ENCODE measurements at places on chromosomes 2 and 18.

- DNase-seq, result no peak
Measured at GRCh38 chr18:62107881-62108280, 79.0 kb downstream of the PIGN start.

DNA sequence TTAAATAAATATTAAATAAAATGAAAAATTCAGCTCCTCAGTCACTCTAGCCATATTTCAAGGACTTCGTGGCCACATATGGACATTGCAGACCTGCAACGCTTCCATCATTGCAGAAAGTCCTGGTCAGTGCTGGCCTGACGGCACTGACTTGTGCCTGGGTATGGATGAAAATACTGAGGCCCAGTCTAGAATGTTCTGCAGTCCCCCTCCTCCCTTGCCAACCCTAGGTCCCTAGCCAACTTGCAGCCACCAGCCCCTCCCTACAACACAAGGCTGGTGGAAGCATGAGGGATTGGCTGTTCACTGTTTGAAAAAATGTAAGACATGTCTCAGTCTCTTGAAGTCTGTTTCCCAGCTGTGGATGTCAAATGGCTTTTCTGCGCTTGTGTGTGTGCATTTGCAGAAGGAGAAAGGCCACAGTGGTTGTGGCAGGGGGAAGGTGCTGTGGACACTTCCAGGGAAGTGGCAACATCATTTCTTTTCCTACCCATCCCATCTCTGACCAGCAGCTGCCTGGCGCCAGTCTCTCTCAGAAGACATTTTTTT is 9.9 kb downstream of the IGFBP5 start:
- DNase-seq, result no peak

DNA sequence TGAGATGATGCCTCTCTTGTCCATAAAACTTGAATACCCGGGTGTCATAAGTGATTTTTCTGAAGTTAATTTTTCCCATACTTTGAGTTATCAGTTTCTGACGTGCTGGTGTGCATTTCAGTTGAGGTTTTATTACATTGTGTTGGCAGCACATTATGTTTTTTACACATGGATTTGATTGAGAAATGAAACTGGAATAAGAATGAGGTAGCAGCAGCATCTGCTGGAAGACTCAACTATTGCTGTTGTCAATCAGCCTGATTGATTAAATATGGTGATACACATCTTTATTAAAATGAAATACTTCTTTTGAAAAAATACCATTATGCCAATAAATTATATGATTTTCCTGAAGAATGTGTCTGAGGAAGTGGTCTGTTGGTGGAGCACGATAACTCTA is 60.5 kb downstream of the INSIG2 start:
- DNase-seq, result no peak

DNA sequence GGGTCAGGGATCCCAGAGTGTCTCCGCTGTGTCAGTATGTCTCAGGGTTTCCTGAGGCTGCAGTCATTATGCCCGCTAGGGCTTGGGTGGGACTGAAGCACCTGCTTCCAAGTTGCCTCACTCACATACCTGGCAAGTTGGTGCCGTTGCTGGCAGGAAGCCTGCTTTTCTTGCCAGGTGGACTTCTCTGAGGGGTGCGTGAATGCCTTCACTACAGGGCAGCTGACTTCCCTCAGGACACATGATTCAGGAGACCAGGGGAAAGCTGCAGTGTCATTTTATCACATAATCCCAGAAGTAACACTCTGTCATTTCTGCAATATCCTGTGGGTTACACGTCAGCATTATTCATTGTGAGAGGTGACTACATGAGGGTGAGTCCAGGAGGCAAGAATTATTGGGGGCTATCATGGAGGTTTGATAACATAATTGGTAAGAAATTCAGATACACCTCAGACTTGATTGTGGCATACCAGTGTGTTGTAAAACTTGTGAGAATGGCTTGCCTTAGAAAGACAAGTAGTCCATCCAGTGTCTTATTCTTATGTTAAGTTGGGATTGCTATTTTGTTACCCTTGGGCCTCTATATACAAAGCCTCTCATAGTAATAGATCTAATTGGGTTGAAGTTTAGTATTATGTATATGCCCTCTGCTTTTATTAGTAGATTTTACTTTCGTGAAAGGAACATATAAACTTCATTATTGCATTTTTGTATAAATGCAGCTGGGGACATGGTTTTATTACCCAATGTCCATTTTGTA is 44.1 kb downstream of the NEDD4L start:
- DNase-seq, result peak; percentile 61

GRCh38 chr2:102049756-102050443 is 58.1 kb downstream of the IL1R2 start:
- DNase-seq, result no peak

- peak; percentile 72 for DNase-seq
Measured at GRCh38 chr18:58998401-58999203, 133.9 kb downstream of the ZNF532 start.

- no peak for DNase-seq
Measured at GRCh38 chr2:172229125-172229524, 126.4 kb upstream of the DLX2 start.

DNA sequence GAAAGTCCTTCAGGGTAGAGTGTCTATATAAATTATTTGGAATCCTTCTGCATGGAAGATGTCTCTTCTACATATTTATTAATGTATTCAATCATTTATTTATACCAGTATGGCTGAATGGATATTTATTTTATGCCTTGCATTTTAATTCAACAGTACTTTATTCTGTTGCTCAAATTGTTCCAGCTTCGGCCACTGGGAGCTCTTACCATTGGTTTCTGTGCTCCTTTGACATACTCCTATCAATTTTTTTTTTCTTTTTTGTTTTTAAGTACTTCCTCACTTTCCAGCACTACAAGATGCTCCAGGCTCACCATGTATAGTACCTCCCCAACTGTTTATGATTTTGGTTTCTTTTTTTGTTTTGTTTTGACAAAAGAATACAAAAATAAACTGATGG is 39.4 kb upstream of the WIPF1 start:
- DNase-seq, result no peak

- no peak for DNase-seq
Measured at GRCh38 chr2:241788572-241788971, 11.9 kb downstream of the GAL3ST2 start.

- peak; percentile 25 for DNase-seq
Measured at GRCh38 chr2:222939208-222939856, 78.5 kb downstream of the ACSL3 start.

- no peak for DNase-seq
Measured at GRCh38 chr2:150997702-150998440, 263.8 kb downstream of the RBM43 start.

DNA sequence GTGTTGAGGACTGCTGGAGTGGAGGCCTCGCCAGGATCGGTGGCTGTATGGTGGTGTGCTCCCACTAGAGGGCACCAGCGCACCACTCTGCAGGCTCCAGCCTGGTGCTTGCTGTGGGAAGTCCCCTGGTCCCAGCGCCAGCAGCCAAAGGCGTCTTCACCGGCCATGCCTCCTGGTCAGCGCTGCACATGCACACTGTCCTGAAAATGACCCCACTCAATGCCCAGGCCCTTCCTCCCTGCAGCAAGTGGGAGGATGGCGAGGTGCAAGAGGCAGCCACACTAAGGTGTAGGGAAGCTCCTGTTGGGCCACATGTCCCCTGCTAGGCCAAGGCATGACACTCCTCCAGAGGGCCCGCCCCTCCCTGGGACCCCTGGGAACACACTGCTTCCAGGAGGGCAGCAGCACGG is 136.5 kb downstream of the CTIF start:
- DNase-seq, result peak; percentile 92

GRCh38 chr18:63191413-63191812 is 128.2 kb downstream of the BCL2 start:
- no peak for DNase-seq

- peak; percentile 16 for DNase-seq
Measured at GRCh38 chr2:123532994-123533393, 492.1 kb upstream of the CNTNAP5 start.

DNA sequence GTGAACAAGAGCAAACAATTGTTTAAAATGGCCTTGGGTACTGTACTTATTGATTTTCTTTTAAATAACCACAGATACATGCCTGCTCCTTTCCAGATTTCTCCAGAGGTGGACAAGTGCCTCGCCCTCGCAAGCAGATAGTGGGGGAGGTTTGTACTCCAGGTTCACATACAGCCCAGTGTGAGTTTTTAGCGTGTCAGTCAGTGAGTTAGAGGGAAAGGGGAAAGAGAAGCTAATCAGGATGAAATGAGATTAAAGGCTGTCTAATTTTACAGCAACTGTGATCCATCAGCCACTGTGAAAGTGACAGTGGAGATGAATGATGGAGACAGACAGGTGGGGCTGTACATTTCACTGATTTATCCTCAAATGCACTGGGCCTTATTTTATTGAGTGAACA is 74.7 kb downstream of the KLHL14 start:
- no peak for DNase-seq

DNA sequence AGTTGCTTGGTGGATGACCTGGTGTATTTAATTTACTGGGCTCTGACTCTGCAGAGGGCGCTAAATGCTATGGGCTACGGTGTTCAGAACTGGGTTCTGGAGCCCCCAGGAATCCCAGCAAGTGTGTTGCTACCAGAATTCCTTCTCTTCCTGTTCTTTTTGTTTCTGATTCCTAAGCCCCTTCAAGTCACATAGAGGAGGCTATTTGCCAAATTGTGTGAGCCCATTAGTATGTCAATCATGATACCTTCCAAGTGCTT is 358.2 kb upstream of the SPRED2 start:
- no peak for DNase-seq

DNA sequence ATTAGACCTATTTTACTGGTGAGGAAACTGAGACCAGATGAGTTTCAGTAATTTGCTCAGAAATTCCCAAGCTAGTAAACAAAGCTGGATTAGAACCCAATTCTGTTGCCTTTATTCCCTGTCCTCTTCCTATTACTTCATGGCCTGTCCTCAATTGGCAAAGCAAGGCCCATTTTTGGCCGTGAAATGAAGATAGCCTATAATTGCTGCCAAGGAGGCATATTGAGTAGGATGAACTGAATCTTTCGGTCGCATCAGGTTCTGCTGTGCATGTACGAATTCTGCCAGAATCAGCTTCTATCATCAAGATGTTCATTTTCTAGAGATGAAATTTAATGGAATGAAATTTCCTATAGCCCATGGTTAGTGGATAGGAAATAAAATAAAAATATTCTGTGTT is 1485.2 kb upstream of the PIK3C3 start:
- DNase-seq, result no peak

- no peak for DNase-seq
Measured at GRCh38 chr18:55419947-55420664, 167.9 kb downstream of the TCF4 start.

GRCh38 chr2:110674620-110675555 is 3.0 kb downstream of the BUB1 start:
- no peak for DNase-seq

DNA sequence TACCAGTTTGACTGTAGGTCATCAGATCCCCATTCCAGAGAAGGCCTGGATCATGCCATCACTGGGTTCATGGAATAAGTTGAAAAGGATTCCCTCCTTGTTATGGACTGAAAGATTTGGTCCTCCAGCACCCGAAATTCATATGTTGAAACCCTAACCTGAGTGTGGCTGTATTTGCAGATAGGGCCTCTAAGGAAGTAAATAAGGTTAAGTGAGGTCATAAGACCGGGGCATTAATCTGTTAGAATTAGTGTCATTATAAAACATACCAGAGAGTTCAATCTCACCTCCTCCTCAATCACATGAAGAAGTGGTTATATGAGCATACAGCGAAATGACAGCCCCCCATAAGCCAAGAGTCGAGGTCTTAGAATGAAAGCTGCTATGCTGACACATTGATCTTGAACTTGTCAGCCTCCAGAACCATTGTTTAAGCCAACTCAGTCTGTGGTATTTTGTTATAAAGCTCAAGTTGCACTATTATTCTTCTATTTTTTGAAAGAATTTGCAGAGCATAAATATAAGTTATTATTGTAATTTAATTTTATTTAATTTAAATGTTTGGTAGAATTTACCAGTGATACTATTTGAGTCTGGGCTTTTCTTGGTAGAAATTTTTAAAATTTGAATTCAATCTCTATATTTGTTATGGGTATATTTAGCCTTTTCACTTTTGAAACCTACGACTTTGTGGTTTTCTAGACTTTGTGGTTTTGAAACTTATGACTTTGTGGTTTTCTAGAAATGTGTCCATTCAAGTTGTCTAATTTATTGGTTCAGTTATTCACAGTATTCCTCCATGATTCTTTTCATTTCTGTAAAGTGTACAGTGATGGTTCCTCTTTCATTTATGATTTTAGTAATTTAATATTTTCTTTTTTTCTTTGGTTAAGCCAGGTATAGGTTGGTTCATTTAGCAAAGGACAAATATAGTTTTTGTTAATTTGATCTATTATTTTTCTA is 1206.7 kb upstream of the CDH2 start:
- DNase-seq, result no peak

All from lung (tissue), 17 donors.